B cell (primary cell): ENCODE measurements at places on chromosomes 16 and 17.

GRCh38 chr16:69762814-69763598, 874 bp downstream of the WWP2 start:
- DNase-seq = peak; percentile 69

GRCh38 chr16:26071101-26071866, 379.5 kb downstream of the HS3ST4 start:
- no peak for DNase-seq

- DNase-seq = no peak
Measured at GRCh38 chr16:55487048-55487803, 8.2 kb downstream of the MMP2 start.

GRCh38 chr16:20883554-20884239, 16.5 kb downstream of the DCUN1D3 start:
- DNase-seq = no peak

- no peak for DNase-seq
Measured at GRCh38 chr16:68889508-68890150, 46.3 kb downstream of the TANGO6 start.

- DNase-seq = no peak
Measured at GRCh38 chr16:53022374-53022773, 30.3 kb downstream of the CHD9NB start.

DNA sequence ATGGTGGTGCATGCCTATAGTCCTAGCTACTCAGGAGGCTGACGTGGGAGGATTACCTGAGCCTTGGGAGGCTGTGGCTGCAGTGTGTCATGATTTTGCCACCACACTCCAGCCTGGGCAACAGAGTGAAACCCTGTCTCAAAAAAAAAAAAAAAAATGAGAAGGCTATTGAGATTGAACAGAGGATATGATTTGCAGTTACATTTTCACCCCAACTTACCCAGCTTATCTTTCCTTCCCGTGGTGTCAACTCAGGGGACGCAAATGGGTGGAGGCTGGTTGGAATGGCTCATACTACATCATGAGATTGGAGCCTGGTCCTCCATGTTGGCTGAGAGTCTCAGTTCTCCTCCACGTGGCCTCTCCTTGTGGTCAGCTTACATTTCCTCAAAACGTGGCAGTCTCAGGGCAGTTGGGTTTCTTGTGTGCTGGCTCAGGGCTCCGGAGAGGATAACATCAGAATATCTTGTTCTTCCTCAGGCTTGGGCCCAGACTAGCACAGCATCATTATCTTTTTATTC, 17.2 kb upstream of the NSMCE1 start:
- DNase-seq = no peak
